ENCODE measurements at places on chromosomes 2 and 18.

GRCh38 chr2:189874586-189875320, 90.5 kb downstream of the PMS1 start:
- no peak for DNase-seq

DNA sequence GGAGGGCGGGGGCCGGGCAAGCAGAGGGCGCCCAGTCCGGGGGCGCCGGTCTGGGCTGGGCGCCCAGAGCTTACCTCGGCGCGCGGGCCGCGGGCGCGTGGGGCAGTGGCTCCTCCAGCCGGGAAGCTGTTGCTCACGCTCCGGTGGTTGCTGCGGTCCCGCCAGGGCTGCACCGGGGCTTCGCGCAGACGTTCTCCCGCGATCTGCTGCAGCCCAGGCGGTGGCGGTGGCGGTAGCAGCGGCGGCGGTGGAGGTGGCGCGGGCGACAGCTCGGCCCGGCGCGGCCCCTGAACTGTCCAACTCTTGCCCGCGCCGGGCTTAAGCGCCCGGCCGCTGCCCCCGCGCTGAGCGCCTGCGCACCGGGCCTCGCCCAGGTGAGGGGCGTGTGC, 391 bp downstream of the ZNF385B start:
- DNase-seq = peak; percentile 46

DNA sequence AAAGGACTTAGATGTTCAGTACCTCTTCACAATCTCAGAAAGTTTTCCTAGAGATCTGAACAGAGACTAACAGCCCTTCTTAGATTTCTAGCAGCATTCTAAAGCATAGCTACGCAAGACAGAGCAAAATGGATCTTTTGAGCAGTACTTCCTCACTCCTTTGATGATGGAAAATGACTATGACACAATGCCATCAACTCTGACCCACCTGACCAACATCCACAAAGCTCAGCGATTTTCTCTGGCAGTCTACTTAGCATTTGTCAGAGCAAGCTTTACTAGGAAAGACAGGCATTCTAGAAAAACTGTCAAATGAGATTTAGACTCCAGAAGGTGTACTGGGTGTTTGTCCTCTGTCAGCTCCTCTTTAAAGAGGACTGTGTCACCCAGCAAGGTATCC, 180.9 kb upstream of the ACVR2A start:
- DNase-seq = no peak

DNA sequence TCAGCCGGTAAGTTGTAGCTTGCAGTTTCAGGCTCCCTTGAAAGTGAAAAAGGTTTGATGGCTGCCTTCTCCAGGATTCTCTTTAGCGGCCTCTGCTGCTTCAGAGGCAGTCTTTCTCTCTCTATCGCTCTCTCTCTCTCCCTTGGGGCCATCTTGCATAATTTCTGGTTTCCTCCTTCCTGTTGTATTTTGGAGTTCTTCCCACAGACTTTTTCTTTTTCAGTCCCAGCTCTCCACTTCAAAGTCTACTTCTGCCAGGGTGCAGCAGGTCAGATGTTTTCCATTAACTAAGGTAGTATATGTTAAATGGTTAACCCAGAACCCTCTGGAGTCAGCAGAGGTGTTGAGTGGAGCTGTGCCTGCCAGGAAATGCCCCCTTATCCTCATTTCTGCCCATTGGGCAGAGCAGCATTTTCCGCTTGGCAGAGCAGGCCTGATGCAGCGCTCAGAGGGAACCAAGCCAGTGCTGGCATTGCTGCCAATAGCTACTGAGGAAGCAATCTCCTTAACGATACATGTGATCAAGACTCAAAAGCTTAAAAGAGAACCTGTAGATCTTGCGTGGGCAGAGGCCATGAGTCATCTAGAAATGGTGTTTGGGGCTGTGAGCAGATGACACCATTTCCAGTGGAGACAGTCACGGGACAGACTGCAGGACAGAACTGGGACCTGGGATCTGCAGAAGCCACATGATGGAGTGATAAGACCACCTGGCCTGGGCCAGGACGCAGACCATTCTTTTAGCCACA, 20.8 kb downstream of the DBI start:
- no peak for DNase-seq

GRCh38 chr2:128346291-128347170, 27.9 kb upstream of the HS6ST1 start:
- DNase-seq = no peak
